Activated CD4-positive, alpha-beta T cell treated with anti-CD3 and anti-CD28 coated beads, Interleukin-2, amount 50 U/mL, for 24 hours (primary cell): ENCODE measurements at places on chromosomes 13 and 19.

DNA sequence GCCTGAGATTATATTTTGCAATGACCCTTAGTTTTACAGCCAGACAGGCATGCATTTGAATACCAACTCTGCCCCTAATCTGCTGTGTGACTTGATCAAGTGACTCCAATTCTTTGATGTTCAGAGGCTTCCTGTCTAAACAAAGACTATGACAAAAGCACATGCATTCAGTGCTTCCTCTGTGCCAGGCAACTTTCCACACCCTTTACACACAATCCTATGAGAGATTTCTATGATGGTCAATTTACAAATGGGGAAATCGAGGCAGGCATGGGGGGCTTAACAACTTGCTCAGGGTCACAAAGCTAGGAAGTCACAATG lies 3.7 kb upstream of the LYPD3 start:
- no peak for DNase-seq

GRCh38 chr13:104411141-104411765 lies 1345.0 kb upstream of the SLC10A2 start:
- no peak for DNase-seq

DNA sequence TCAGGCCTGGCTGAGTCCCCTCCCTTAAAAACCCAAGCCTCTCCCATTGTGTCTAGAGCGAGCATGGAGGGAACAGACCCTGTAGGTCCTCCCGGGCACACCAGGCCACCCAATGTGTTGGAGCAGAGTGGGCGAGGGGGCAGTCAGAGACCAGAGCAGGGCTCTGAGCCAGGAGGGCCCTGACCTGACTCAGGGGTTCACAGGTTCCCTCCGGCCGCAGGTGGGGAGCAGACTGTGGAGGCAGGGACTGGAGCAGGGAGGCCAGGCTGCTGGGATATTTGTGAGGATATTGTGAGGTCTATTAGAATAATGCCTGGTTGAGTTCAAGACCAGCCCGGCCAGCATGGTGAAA lies 1.6 kb upstream of the TYROBP start:
- DNase-seq, result no peak

DNA sequence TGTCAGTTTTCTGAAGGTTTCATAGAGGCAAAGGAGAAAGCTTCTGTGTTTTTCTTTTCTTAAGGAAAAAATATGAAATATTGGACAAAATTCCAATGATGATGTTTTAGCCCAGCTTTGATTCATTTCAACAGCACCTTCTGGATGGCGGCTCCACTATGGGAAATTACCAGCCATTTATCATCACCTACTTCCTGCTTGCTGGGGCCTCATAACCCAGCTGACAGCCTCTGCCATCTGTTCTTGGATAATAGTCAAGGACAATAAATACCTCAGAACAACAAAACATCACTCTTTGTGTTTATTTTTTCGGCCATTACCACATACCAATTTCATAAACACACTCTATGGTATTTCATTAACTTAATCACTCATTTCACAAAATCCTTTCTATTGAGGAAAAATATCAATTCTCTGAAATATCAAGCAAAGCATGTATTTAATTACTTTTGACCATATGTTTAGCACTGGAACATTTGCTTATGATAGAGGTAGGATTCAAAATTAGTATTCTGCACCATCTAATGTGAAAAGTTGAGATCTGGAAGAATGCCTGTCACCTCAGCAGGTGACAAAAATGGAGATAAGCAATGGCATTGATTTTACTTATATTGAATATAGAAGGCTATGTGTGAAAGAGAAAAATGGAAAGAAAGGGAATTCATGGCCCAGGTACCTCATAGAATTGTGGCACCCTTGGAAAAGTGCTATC lies 629.7 kb downstream of the LIG4 start:
- DNase-seq, result no peak

DNA sequence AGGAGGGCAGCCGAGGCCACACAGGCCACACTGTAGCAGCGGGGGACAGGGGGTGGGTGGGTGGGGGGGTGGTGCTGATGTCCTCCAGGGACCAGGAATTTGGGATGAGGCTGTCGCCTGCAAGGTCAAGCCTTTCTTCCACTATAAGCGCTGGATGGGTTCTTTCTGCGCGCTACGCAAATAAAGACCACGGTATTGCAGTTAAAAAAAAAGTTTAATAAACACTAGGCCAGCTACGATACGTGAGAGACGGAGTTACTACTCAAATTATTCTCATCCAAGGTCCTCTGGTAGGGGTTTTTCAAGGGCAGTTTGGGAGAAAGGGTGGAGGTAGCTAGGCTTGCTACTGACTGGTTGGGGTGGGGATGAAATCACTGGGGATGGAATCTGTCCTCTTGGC lies 508 bp upstream of the ZNF44 start:
- DNase-seq, result no peak

DNA sequence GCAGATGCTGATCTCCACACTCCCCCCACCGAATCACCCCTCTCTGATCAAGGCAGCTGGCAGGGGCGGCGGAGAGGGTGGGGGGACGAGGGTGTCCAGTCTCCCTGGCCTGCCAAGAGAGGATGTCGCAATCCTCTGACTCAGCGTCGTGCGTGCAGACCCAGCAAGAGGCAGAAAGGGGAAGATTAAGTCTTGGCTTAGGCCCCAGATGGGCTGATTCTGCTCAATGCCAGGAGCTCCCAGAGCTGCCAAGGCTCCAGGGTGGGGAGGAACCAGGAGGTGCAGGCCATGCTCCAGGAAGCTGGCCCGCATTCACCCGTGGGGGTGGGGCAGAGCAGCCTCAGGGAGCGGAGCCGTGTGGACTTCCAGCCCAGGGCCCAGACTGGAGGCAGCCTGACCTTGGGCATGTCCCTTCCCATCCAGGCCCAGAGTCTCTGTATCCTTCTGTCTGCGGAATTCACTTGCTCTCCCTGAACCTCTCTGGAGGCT lies 6.6 kb upstream of the BCL3 start:
- no peak for DNase-seq

DNA sequence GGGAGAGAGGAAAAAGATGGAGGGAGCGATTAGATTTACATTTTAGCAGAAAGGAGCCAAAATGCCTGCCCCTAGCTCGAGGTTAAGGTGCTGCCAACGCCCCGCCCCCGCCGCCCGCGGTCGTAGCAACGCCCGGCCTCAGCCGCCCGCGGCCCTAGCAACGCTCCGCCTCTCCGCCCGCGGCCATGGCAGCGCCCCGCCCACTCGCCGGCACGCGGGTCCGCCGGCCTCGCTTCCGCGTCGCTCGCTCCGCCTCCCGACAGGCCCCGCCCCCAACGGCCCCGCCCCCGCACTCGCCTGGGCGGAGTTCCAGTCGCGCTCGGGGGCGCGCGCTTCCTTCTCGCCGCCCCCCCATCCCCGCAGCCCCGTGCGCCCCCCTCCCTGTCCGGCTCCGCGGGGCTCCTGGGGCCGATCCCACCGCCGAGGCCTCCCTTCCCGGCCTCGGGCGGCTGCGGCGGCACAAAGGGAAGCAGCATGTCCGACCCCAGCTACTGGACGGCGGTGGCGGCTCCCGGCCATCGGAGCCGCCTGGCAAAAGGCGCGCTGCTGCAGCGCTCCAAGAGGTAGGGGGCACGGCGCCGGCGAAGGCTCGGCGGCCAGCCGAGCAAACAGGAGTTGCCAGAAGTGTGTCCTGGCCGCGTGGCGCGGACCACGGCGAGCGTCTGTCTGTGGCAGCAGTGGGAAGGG lies 20.3 kb downstream of the MAST3 start:
- peak; percentile 95 for DNase-seq

DNA sequence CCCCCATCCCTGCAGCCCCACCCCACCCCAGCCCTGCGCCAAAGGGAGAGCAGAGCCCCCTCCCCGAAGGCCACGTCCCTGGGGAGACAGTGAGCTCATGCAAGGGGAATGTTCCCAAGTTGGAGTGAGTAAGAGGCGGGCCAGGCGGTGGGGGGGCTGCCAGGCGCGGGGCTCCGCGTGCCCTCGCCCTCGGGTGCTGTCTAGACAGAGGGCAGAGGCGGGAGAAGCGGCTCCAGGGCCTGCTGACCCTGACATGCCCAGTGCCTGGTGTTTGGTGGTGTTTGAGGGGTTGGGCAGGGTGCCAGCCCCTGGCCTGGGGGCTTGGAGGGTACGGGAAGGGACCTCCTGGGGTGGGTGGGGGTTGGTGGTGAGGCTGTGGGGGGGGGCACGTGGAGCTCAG lies 1.0 kb downstream of the FSTL3 start:
- no peak for DNase-seq

GRCh38 chr13:57675526-57675925 lies 44.0 kb downstream of the PCDH17 start:
- no peak for DNase-seq

GRCh38 chr19:14599548-14600147 lies 16.8 kb downstream of the CLEC17A start:
- no peak for DNase-seq

GRCh38 chr13:49936968-49937273 lies 781 bp upstream of the SPRYD7 start:
- DNase-seq, result no peak

DNA sequence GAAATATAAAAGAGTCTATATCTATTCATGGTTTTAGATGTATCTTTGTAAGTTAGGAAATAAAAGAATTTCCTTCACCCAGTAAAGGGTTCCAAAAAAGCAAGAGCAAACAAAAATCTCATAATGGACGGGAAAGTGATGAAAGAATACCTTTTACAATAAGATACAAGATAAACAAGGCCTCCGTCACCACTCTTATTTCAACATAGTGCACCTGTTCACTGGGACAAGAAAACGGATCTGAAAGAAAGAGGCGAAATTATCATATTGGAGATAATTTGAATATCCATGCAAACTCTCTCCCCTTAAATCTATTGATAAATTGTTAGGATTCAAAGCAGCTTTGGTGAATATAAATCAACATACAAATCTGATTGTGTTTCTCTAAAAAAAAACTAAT lies 877 bp upstream of the NLRP11 start:
- no peak for DNase-seq
